ENCODE measurements at places on chromosomes 6 and 20.

GRCh38 chr6:28124971-28125353, 553 bp downstream of the ZSCAN16 start:
- no peak for DNase-seq

GRCh38 chr6:153947808-153948447, 91.1 kb upstream of the OPRM1 start:
- peak; percentile 5 for DNase-seq

DNA sequence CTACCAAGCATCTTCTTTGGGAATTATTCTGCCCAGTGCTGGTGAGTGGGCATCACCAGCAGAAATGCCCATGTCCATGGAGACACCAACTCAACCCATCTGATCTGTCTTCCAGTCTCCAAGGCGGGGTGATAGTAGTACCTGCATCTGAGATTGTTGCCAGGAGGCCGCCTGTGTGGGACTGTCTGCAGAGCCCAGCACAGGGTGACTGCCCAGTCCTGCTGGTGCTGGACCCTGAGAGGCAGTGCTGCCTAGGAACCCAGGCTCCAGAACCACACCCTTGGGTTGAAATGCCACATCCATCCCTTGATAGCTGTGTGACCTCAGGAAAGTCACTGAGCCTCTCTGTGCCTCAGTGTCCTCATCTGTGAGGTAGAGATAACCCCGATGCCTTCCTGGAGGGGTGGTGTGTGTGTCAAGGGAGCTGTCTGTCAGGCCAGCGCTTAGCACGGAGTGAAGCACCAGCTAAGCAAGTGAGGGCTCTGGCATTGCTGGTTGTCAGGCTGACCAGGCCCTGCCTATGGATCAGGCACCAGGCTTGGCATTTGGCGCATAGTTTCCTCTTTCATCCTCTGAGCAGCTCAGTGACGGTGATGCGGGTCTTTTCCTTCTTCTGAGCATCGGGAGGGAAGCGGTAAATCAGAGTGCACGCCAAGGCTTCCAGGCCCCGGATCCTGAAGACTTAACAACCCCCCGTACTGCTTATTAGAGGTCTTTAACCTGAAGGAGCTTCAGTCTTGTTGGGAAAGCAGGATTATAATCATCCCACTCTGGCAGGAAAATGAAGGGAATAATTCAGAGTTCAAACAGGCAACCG, 268.2 kb downstream of the CDH4 start:
- no peak for DNase-seq

DNA sequence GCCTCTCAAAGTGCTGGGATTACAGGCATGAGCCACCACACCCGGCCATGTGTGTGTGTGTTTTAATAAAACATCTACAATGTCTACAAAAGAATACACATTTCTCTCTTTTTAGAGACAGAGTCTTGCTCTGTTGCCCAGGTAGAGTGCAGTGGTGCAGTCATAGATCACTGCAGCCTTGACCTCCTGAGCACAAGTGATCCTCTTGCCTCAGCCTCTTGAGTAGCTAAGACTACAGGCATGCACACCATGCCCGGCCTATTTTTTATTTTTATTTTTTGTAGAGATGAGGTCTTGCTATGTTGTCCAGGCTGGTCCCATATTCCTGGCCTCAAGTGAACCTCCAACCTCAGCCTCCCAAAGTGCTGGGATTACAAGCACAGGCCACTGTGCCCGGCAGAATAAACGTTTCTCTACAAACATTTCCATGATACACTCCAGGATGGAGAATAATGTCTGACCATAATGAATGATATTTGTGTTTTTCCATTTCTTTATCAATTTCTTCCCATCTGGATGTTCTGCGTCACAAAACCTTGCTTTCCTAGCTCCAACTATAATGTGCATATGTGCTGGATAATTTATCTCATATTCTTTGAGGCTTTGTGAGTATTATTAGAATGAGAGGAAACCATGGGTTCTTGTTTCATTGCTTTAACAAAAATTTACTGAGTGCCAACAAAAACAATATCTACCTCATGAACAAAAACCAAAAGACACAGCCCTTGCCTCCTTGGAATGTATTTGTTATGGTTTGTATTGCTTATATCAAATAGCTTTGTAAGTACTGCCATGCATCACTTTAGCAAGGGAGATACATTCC, 28.6 kb upstream of the CCN2 start:
- DNase-seq = no peak

DNA sequence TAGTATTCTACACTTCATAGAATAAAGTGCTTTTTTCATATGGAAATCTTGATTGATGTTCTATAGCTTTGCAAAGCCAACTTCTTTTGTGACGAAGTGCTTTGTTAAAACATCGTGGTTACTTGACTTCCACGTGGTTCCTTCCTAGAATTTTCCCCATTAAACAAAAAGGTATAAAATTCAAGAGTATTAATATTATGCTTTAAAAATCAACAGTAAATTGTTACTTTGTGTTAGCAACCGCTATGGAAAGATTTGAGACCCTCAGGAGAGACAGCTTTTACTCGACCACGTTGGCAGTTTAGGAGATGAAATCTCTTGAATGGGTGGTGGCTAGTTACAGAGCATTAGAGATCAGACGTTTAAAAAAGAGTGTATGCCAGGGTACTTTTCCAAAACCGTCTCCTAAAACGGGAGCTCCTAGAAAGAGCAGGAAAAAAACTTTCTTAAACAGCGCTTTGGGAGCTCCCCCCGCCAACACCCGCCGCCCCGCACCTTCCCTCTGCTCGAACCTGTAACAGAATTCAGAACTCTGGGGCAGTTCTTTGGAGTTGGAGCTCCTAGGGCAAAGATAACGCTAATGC, 920 bp downstream of the GJA1 start:
- DNase-seq = no peak

DNA sequence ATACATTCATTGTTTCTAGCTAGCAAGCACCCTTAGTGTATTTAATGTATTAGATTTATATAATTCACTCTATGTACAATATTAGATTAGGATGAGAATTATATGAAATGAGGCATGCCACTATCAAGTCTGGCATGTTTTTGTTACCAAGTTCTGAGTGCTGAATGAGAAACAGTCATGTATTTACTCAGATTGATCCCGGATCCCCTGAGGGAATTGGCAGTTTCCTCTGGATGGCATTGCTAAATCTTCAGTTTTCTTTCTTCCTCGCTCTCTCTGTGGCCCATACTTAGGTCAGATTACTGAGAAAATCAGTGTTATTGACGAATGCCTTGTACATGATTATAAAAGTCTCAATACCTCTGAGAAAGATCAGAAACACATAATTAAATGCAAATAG, 66.6 kb downstream of the CDKAL1 start:
- DNase-seq = no peak

- DNase-seq = no peak
These were observed 60.4 kb upstream of the GFRAL start for GRCh38 chr6:55266896-55267295.

GRCh38 chr20:34415079-34415478, 52.0 kb downstream of the ITCH start:
- no peak for DNase-seq
